Transverse colon (tissue), 4 donors: ENCODE measurements at places on chromosomes 1 and 21. TPM values are rescaled to one million over a fixed set of nuclear protein-coding genes. Genes with fewer than 3 reads are reported as not detected.
A peak's percentile ranks its signal among the peaks of the same experiment; 100 is the strongest.

TP73 gene
- total RNA-seq: 0.20 TPM

ANGEL2 gene
- 105 TPM for total RNA-seq

GSTM4 gene
- 64.9 TPM for total RNA-seq

KIF17 gene
- 0.79 TPM for total RNA-seq

MUTYH gene
- total RNA-seq: 35.5 TPM

- no peaks in the 10 kb centered on the region for H3K36me3 ChIP-seq
- H3K4me1 ChIP-seq: no peaks in the 10 kb centered on the region
- no peak for DNase-seq
- H3K27ac ChIP-seq: no peak overlapping the region
These were observed 856.6 kb downstream of the PLA2G4A start for GRCh38 chr1:187685333-187685732.

DNA sequence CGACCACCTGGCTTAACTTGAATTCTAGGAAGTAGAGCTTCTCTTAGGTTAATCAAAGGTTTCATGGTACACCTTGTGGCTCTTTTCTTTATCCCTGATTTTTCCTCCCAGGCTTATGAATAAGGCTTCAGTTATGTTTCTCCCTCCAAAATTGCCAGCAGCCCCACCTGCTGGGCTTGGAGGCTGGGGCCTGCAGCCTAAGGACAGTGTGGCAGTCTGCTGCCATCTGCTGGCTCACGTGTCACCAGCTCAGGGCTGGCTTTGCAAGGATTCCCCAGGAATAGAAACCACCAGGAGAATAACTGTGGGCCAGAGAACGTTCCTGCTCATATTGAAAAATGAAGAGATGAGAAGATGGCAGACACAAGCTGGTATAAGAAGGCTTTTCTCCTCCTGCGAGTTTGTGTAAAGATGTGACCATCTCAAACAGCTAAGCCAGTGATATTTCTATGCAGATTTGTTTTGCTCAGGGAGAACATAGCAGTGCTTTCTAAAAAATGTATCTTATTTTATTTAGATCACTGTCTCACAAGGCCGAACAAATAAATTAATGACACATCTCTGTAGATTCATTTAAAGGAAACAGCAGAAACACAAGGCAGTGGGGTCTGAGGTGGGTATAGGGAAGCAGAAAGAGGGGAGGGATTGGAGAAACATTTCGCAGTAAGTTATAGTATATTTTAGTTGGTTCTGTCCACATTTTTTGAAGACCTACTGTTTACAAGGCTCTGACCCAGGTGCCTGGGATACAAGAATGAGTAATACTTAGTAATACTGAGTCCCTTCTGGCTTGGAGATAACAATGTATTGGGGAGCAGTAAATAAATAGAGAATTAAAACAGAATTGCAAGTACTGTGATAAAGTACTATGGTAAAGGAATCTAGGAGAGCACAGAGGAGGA, 291.1 kb upstream of the SGIP1 start:
- no peaks in the 10 kb centered on the region for H3K27me3 ChIP-seq
- no peaks in the 10 kb centered on the region for H3K4me1 ChIP-seq
- no peak overlapping the region for H3K4me3 ChIP-seq
- no peak overlapping the region for H3K27ac ChIP-seq
- DNase-seq: peak; percentile 86

DNA sequence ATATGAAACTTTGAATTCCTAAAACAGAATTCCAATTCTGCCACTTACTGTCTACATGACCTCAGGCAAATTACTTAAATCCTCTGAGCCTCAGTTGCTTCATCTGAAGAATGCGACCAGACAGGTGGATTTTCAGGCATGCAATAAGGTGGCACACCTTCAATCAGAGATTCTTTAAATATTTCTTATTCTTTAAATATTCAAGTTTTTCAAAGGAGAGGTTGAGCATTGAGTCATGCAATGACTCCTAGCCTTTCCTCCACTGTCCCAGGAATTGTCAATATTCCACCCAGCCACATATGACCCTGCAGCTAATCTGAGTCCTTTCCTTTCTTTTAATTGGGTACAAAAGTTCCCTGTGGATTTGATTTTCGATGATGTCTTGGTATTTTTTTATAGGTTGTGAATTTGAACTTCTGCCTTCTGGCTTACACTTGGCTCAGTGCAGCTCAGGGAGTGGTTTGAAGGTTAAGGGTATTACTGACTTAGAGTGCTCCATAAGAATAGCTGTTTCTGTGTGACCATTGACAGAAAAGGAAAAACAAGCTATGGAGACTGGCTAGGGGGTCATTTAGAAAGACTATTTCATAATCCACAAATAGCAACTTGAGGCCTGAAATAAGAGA, 52.2 kb upstream of the PRDX6 start:
- peak; percentile 32 for DNase-seq
- peak overlapping the region; percentile 56 for H3K27ac ChIP-seq
- no peaks in the 10 kb centered on the region for H3K27me3 ChIP-seq
- peaks cover 14% of the 10 kb centered on the region for H3K4me1 ChIP-seq
- H3K36me3 ChIP-seq: no peaks in the 10 kb centered on the region
- no peak overlapping the region for H3K4me3 ChIP-seq

DNA sequence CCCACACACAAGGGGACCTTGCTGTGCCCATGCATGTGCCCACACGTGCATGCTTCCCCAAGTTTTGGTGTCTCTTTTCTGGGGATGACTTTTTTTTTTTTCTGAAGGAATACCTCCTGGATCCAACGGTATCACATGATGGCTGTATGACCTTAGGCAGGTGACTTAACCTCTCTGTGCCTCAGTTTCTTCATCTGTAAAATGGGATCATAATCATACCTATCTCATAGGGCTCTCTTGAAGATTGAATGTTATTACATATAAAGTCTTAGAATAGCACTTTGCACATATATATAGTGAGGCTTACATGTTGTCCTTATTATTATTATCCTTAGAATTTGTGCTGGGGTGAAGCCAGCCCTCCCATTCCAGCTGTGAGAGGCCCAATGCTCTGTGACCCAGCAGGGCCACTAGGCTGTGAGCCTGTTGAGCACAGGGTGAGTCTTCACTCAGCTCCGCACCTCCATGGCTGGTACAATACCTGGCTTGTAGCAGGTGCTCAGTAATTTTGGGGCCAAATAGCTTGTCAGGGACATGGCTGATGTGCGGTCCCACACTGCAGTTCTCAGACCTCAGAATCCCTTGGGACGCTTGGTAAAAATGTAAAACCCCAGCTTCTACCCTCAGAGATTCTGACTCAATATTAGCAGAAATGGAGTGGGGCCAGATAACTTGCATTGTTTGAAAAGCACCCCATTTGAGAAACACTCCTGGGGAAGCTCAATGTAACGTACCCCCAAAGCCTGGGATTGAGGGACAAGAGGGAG, 20.6 kb downstream of the STUM start:
- H3K27me3 ChIP-seq: no peaks in the 10 kb centered on the region
- no peak overlapping the region for H3K4me3 ChIP-seq
- H3K36me3 ChIP-seq: no peaks in the 10 kb centered on the region

DNA sequence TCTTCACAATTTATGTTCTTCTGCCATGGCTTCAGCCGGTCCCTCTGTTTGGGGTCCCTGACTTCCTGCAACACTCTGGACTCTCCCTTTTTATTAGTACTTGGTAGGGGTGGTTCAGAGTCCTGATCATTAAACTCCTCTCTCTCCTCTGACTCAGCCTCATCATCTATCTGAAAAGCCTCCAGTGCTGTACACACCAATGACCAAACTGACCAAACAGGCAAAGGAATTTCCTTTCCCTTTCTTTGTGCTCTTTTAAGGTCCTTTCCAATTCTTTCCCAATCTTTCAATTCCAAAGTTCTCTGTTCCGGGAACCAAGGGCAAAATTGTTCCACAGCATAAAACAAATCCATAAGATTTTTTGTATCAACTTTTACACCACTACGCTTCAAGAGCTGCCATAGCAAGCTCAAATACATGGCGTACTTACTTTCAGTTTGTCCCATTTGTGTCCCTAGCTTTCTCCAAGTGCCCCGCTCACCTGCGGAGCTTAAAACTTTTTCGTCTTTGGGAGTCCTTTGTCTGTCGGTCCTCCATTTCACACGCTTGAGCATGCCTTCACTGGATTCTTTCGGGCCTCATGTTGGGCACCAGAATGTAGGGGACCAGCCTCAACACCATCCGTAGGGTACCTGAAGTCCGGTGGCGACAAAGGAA, 9.6 kb downstream of the DAP3 start:
- H3K36me3 ChIP-seq: no peaks in the 10 kb centered on the region
- no peaks in the 10 kb centered on the region for H3K4me1 ChIP-seq
- DNase-seq: no peak
- no peak overlapping the region for H3K4me3 ChIP-seq

DNA sequence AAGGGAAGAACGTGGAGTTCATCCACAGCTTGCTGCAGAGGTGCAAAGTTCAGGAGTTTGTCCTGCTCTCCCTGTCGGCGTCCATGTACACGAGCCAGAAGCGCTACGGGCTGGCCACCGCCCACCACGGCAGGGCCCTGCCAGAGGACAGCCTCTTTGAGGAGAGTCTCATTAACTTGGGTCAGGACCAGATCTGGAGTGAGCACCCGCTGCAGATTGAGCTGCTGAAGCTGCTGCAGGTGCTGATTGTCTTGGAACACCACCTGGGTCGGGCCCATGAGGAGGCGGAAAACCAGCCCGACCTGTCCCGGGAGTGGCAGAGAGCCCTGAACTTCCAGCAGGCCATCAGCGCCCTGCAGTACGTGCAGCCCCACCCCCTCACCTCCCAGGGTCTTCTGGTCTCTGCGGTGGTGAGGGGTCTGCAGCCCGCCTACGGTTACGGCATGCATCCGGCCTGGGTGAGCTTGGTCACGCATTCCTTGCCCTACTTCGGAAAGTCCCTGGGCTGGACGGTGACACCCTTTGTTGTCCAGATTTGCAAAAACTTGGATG, 73.8 kb upstream of the MORC3 start:
- H3K4me1 ChIP-seq: peaks cover 7% of the 10 kb centered on the region
- no peak overlapping the region for H3K4me3 ChIP-seq
- DNase-seq: peak; percentile 24

DNA sequence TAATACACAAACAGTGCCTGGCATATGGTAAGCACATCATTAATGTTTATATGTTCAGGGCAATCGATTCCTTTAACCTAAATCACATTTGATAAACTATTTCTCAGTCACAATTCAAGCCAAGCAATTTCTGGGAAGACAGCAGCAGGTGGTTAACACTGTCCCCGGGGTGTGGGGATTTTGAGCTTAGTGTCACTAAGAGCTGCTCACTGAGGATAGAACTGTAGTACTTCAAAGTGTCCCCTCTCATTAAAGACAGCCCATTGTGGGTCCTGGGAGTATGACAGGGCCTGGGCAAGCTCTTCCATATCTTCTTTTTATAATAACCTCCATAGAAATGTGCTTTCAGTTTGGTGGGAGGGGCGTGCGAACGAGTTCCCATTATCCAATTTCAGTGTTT, 8.4 kb upstream of the GALNT2 start:
- H3K27ac ChIP-seq: no peak overlapping the region
- DNase-seq: no peak
- H3K27me3 ChIP-seq: no peaks in the 10 kb centered on the region
- no peaks in the 10 kb centered on the region for H3K4me1 ChIP-seq
- H3K36me3 ChIP-seq: no peaks in the 10 kb centered on the region
- no peak overlapping the region for H3K4me3 ChIP-seq
